Stimulated activated CD4-positive, alpha-beta T cell treated with anti-CD3 and anti-CD28 coated beads, Interleukin-1b, Interleukin-23, amount 100 ng/mL, for 48 hours (primary cell): ENCODE measurements at places on chromosomes 4 and X.

- DNase-seq, result peak; percentile 82
Observed at GRCh38 chr4:112145790-112146501, 692 bp downstream of the FAM241A start.

DNA sequence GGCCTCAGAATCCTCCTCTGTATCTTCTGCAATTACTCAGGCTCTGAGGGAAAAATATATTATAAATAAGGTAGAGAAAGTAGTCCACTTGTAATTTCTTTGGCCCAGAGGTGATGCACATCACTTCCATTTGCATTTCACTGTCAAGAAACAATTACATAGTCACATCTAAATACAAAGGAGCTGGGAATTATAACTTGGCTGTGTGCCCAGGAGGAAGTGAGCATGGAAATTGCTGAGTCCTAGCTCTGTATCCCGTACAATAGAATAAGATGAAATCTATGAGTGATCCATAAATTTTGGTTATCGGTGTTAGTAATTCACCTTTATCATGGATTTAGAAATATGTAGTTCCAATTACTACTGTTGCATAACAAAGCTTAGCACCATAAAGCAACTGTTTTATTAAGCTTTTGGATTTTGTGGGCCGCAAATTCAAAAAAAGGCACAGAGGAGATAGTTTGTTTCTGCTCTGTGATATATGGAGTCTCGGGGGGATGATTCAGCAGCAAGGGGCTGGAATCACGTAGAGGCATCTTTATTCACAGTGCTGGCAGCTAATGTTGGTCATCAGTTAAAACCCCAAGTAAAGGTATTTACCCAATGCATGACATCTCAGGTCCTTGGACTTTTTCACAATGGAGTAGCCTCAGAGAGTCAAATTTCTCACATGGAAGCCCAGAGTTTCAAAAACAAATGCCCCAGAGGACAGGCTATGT, 241.4 kb upstream of the GALNT7 start:
- DNase-seq, result no peak

DNA sequence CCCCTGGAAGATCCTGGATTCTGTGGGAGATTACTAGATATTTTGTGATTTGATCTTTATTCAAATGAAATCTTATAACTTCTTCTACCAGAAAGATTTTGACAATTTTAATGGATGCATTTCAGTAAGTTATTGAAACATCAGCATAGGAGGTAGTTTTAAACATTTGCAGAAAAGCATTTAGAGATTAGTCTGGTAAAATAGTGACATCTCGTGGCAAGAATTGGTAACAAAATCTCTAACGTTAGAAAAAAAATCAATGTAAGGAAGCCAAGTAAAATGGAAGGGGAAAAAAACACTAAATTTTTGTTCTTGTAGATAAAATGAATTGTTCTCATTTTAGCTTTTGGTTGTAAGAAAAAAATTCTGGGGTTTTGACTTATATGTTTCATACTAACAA, 73.3 kb downstream of the TASL start:
- DNase-seq, result no peak

DNA sequence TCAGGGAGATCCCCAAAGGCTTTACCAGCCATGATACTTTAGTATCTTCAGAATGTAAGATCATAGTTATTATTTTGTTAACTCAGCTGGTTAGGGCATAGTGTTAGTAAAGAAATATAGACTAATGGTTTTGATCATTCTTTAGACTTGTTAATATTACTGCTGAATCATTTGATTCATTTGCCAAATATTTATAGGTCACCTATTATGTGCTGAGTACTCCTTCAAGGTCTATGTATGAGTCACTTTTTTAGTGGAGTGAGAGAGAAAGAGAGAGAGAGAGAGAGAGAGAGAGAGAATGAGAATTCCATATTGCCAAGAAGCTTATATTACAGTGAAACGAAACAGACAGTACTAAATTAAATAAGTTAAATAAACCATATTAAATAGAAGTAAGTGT, 110.3 kb downstream of the UBE2NL start:
- no peak for DNase-seq

DNA sequence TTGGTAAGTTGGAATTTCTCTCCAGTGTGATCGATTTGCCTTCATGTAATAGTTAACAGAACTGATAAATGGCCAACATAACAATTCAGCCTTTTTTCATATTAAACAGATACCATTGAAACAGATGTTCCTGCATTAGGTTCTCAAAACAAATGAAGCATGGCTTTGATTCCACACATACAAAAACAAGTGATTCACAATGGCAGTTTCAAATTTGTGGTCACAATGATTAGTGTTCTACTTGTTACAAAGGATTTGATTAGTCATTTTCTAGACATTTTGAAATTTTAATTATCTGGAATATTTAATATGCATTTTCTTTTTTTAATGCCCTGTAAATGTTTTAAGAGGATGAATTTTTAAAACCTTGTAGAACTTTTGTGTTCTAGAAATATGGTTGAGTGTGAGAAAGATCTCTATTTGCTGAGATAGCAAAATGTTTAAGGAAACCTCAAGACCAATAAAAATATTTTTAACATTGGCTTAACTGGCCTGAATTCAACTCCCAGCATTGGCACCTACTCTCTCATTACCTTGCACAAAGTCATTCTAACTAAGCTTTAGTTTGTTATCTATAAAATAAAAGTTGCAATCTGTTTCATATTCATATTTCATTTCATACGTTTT, 18.9 kb upstream of the GLRA3 start:
- DNase-seq, result no peak

DNA sequence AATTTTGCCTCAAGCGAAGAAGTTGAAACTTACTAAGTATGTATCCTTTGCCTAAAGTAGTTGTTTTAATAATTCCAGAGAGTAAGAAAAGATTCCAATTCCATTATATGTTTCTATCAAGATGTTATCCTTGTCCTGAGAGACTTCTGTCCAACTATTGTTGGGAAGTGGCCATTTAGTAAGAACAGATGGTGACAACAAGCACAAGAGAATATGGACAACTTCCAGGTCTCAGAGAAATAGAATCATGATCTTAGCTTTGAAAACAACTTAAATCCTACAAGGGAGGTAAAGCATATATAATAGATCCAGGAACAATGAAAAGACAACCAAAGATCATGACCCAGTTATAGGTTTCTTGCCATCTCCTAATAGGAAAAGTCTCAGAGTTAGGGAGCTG, 486.6 kb upstream of the PCDH10 start:
- no peak for DNase-seq

GRCh38 chrX:6244666-6245065, 16.0 kb upstream of the NLGN4X start:
- no peak for DNase-seq

DNA sequence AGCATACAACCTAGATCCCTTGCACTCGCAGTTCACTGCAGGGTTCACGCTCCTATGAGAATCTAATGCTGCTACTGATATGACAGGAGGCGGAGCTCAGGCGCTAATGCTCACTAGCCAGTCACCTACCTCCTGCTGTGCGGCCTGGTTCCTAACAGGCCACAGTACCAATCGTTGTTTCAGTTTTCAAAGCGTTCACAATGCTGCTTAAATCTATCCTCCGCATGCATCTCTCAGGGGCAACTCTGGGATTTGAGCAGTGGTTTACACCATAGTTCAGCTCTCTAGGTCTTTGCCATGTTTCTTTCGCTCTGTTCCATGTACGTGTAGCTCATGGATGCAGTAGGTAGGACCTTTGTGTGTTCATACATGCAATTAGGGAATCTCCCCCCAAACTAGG, 47.2 kb downstream of the CLOCK start:
- no peak for DNase-seq

- DNase-seq, result no peak
Observed at GRCh38 chrX:107025545-107025944, 25.5 kb upstream of the MORC4 start.
